ENCODE measurements at places on chromosomes 7 and 10.

DNA sequence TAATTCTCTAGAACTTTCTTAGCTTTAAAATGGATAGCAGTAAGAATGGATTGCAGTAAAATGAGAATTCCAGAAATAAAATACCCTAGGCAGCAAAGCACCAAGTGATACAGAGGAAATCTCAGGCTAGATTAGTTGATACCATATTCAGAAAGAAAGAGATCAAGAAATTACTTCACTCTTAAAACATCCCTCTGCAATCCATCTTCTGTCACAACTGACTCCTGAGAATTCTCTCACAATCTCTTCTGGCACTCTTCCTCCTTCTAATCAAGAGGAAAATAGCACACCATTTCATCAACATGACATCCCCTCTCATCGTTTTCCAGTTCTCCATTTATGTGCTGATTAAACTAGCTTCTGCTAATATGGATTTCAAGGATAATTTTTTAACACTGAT is 42.2 kb upstream of the LAMB1 start:
- no peak for DNase-seq

DNA sequence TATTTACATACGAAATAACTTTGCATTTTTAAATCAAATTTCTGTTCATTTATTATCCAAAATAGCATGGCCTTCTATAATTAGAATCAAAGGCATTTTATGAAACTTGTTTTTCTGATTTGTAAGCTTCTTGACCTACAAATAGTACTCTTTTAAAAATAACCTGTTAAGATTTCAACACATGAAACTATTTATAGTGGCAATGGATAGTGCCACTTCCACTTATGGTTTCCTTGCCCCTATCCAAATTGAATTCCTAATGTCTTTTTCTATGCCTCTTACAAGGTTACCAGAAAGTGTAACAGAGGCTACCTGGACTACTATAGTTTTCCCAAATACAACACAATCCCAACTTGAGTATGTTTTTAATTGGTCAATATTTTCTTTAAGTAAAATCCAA is 263.5 kb downstream of the SEMA3D start:
- DNase-seq, result no peak

DNA sequence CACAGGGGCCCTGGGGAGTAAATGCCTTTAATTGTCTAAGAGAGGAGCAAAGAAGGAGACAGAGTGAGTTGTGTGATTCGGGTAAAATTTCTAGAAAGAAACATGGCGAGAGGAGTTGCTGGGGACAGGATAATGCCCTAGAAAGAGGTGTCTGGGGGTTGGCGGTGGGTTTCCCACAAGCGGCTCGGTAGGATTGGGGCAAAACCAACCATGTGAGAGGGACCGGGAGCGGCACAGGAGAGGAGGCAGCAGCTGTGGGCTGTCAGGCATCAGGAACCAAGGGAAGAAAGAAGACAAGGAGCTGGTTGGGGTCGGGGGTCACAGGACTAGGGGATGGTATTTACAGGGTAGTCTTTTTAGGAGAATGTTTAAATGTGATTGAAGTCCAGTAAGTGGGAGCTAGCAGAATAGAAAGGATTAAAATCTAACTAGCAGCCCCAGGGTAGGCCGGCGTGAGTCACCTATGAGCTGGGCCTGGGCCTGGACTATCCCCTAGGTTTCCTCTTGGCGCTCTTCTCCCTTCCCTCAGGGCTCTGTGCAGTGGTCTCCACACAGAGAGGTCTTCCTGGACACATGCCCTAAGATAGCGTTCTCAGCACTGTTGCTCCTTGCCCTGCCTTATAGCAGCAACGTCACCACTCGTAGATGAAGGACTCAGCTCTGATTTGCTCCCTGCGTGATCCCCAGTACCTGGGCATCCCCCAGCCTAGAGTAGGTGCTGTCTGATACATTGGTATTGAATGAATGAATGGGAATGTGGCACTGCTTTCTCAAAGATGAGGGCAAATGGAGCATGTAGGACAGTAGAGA is 32.6 kb downstream of the IKZF1 start:
- DNase-seq, result no peak

DNA sequence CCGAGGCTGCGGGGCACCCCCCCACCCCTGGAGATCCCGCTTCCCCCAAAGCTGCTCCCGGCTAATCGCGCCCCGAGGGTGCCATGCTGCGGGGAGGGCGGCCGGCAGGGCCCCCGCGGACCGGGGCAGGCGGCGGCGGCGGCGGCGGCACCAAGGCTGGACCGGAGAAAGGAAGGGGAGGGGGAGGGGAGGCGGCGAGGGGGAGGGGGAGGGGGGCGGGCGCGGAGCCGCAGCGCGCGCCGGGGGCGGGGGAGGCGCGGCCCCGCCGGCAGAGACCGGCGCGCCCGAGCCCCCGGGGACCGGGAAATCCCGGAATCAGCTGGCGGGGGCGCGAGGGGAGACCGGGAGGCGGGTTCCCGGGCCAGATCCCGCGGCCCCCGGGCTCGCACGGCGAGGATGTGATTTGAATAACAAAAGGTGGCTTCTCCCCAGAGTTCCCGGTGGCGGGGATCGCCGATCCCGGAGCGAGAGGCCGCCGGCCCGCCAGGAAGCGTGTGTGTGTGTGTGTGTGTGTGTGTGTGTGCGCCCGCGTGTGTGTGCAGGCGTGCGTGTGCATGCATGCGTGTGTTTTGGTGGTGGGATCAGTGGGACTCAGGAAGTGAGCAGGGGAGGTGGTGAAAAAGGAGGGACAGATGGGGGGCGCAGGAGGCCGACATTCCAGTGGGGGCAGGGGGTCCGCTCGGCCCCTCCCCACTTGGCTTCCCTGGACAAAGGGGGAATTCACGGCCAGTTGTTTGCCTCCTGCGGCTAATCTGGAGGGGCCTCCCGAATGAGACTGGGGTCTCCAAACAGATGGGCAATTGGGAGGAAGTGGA is 99.5 kb downstream of the HIP1 start:
- peak; percentile 4 for DNase-seq

- no peak for DNase-seq
Measured at GRCh38 chr7:2034291-2035201, 198.2 kb downstream of the MAD1L1 start.
